ENCODE measurements at places on chromosomes 4 and X.

- DNase-seq: no peak
These were observed 237.9 kb upstream of the GK2 start for GRCh38 chr4:79645942-79646341.

- peak; percentile 35 for DNase-seq
These were observed 465 bp downstream of the HAUS7 start for GRCh38 chrX:153469811-153470410.

DNA sequence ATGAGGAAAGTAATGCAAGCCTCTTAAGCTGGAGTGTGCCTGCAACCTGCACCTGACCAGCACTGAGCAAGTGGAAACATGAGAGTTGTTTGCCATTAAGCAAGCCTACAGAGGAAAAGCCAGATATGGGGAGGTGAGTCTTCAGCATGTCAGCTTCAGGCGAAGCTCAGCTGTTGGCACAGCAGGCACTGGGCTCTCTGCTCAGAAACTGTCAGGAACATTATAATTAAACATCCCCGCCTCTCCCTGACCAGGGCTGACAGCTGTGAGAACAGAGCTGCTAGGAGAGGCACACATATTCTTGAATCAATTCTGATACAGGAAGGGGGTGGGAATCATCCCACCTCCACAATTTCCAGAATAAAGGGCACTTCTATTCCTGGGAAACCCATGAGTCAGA is 19.0 kb upstream of the DCX start:
- DNase-seq: no peak

- DNase-seq: peak; percentile 31
These were observed 1577.0 kb upstream of the TENM3 start for GRCh38 chr4:180665994-180666824.

GRCh38 chr4:110163327-110164069 is 34.9 kb downstream of the ELOVL6 start:
- peak; percentile 65 for DNase-seq

DNA sequence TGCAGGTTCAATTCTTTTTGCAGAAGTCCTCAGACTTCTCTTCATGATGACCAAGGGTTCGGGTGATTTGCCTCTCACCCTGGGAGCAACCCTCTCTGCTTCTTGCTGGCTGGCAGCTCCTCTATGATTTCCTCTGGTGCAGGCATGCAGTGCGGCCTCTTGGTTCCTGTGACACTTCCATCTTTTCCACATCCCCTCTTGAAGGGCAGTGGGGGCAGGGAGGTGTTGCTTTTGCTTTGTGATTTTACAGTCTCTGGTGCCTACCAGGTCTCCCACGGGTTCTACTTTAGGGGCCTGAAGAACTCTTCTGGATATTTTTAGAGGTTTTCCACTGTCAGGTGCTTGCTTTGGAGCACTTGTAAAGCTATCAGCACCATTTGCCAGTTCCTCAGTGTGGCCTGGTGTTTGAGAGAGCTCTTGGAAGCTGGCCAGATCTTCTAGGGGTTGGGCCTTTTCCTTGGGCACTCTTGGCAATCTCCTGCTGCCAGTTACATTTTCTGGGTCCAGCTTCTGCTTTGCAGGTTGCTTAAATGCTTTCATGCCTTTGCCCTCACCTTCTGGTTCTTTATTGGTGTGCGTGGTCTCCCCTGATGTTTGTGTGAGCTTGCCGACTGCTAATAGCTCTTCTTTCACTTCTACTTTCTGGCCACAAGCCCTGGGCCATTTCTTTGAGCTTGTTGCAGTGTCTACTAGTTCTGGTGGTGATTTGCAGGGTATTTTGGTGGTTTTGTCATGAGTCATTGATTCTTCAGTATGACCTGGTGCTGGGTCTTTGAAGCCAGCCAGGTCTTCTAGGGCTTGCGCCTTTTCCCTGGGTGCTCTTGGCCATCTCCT is 11.5 kb upstream of the CHST7 start:
- DNase-seq: no peak

DNA sequence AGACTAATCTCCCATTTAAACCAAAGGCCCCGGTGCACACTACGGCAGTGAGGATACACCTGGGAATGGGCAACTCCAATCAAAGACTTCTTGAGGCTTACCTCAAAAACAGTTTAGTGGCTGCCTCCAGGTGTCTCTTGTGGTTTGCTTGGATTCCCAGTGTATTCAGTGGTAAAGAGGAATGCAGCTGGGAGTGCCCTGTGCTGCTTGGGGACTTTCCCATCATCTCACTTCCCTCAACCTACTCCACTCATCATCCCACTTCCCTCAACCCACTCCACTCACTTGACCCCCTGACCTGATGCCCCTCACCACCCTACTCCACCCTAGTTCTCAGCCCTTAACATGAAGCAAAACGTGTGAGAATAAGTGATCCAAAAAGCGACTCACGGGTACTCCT is 177.3 kb upstream of the ETNPPL start:
- no peak for DNase-seq

DNA sequence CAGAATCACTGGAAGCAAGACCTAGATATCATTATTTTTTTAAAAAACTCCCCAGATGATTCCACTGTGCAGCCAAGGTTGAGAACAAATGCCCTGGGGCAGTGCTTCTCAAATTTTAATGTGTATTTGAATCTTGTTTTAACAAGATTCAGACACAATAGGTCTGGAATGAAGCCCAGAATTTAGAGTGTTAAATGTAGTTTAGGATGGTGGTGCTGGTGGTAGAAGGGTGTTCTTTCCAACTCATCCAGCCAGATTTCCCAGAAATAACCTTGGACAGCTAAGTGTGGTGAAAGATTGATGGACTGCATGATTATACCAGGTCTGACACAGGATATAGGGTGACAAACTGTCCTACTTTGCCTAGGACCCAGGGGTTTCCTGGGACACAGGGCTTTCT is 120.1 kb upstream of the MED14 start:
- no peak for DNase-seq

DNA sequence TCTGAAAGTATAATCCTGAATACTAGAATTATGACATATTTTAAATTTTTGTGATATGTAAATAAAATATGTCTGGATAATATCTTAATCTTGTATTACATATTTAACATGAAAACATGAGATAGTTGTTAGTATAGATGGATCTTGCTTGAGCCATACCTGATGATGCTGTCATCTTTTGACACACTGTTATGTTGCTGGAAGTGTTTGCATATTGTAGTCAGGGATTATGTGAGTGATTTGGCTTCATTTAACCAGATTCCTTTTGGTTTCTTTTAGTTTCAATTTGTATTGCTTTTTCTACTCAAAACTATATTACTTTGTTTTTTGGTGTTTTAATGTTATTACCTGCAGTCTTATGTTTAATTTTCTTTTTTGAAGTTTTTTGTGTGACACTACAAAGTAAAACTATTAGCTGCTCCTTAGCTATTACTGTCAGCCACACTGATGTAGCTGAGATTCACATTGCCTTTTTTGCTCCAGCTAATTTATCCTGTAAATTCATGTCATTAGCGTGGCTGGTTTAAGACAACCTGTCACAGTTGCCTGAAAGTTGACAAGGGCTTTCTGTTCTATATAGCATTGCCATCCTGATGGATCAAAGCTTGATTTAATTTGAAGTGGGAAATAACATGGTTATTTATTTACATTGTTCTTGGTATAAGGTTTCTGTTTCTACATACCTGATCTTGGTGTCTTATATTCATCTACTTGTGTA is 33.7 kb downstream of the METAP1 start:
- no peak for DNase-seq

GRCh38 chr4:19005211-19005610 is 983.7 kb upstream of the LCORL start:
- no peak for DNase-seq

- no peak for DNase-seq
These were observed 7.7 kb upstream of the STX18 start for GRCh38 chr4:4549534-4549933.

DNA sequence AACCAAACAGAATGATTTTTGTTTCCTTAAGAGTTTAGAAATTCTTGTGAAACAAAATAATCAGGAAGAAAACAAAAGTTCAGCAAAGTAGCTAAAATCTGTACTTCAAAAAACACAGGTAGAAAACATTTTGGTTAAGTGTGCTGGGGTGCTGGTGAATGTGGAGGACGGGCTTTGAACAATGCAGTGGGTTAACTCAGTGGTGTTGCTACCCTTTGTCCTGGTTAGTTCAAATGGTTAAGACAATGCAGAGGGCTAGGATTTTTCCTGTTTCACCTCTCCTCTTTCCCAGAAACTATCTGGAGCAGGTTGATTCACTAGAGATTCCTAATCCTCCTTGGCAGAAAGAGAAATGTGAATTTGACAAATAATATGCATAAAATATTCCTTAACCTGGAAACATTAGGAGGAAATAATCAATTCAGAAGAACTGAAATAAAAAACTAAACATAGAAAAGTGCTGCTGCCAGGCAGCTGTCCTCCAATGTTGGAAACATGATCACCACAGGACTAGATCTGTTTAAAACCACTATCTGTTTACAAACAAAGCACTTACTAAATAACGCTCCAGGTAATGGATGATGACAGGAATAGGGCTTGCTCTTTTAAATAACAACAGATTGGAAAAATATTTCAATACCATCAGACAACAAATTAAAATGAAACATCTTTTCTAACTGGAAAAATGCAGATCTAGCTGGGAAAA is 148.9 kb downstream of the MAML3 start:
- DNase-seq: no peak

DNA sequence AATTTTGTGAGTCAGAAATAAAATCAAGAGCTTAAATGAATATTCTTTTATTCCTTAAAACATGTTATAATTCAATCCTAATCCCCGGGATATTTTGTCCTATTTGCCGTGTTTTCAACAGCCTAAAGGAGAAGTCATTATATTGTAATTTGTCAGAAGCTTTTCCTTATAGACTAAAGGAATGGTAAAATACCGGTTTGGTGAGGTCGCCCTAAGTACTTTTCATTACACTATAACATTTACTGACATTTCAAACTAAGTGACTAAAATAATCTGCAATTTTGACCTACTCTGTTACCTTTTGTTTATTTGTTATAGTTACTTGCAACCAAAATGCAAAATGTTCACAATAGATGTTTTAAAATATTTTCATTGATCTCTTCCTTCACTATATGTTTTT is 8.8 kb downstream of the DCLK2 start:
- DNase-seq: no peak

GRCh38 chr4:31041385-31041784 is 321.2 kb downstream of the PCDH7 start:
- DNase-seq: no peak

DNA sequence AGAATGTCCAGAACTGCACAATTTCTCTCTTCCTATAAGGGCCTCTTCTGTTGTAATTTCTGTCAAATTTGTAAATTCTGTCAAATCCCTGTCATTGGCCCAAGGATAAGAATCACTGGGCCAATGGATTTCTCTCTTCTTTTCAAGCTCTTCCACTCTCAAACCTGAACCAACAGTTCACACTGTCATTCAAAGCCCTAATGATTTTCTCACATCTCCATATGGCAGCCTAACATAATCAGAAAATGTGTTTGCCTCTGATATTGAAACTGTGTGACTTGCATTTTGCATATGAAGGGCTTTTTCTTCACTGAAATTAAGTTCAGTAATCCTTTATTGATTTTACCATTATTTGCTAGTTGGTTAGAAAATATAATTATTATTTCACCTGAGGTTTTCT is 1349.1 kb downstream of the FSTL5 start:
- DNase-seq: no peak

GRCh38 chr4:183912585-183912984 is 7.5 kb downstream of the STOX2 start:
- no peak for DNase-seq

DNA sequence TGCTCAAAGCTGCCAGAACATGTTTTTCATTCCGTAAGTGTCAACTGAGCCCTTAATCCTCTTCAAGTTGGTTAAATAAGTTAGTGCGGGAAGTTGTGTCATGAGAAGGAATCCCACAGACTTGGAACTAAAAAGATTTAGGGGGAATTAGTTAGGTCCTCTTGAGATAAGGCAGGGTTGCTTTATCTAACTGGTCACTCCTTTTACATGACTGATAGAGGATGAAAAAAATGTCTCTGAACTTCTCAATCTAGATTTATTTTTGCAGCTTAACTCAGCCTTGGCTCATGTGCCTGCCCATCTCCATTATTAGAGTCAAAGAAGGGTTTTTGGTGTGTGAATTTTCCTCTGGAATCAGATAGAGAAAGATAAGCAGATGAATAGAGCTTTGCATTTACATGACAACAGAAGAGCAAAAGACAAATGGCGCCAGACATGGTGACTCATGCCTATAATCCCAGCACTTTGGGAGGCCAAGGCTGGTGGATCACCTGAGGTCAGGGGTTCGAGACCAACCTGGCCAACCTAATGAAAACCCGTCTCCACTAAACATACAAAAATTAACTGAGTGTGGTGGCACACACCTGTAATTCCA is 882.9 kb downstream of the RPA4 start:
- no peak for DNase-seq

DNA sequence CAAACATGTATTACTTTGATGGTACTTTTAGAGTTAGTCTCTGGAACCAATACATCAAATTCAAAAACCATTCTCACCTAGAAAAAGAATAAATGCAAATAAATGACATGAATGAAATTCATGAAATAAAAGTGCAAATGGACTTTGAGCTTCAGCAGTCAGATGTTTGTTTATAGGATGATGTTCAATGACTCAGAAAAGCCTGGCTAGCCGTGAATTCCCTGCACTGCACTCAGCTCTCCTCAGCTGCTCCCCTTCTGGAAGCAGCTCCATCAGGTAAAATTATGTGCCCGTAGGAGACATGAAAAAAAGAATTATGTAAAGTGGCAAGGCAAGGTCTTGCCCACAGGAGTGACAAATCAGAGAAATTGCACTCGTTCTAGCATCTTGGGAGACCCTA is 390.6 kb downstream of the GPM6A start:
- DNase-seq: peak; percentile 6

GRCh38 chrX:47483306-47484268 is 565 bp upstream of the ZNF41 start:
- peak; percentile 15 for DNase-seq

DNA sequence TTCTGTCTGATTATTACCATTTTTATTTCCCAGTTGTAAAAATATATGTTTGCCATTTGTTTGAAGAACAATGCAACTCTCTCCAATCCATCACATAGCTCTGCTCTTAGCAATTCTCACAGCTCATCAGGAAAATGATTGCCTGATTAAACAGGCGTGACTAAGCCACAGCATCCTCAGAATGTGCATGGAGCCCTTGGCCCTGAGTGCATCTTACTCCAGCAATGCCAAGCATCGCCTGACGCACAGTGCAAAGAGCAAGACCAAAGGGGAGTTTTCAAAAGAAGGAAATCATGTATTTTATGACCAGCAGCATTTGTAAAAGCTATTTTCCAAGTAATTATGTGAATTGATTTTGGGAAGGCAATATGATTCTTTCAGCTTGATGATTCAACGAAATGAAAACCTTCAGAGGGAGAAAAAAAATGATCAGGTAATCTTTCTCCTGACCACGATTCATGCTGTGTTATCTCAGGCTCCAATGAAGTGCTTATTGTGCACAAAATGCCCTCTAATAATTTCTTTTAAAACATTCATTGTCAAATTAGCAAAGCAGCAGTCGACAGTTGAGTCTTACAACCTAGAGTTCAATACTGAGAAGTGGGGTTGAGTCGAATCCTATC is 138.0 kb upstream of the FAM9B start:
- DNase-seq: peak; percentile 56

GRCh38 chr4:65302145-65302544 is 368.1 kb downstream of the EPHA5 start:
- DNase-seq: no peak

GRCh38 chr4:150337734-150338133 is 244.2 kb upstream of the MAB21L2 start:
- DNase-seq: peak; percentile 46

GRCh38 chrX:123432361-123433150 is 248.5 kb downstream of the GRIA3 start:
- no peak for DNase-seq

- DNase-seq: no peak
These were observed 172.2 kb downstream of the HS6ST2 start for GRCh38 chrX:132786217-132786616.

- DNase-seq: no peak
These were observed 99.1 kb downstream of the NHSL2 start for GRCh38 chrX:72009731-72010130.

Measured in AG08395 (cell line).